ENCODE measurements at places on chromosomes 12 and 14.

DNA sequence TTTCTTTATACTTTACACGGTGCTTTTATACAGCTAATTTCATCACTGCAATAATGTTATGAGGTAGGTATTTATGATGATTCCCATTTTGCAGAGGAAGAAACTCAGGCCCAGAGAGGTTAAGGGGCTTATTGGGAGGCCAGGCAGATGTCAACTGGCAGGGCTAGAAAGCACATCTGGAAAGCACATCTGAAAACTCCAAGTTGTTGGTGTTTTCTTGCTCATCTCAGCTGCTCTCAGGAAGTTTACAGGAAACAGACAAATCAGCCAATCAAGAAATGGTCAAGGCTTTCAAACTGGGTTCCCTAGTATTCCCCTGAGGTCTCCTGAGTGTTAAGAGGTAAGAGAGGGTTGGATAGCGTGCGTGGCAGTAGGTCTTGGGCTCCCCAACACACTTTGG lies 124.1 kb upstream of the MED13L start:
- DNase-seq: no peak

DNA sequence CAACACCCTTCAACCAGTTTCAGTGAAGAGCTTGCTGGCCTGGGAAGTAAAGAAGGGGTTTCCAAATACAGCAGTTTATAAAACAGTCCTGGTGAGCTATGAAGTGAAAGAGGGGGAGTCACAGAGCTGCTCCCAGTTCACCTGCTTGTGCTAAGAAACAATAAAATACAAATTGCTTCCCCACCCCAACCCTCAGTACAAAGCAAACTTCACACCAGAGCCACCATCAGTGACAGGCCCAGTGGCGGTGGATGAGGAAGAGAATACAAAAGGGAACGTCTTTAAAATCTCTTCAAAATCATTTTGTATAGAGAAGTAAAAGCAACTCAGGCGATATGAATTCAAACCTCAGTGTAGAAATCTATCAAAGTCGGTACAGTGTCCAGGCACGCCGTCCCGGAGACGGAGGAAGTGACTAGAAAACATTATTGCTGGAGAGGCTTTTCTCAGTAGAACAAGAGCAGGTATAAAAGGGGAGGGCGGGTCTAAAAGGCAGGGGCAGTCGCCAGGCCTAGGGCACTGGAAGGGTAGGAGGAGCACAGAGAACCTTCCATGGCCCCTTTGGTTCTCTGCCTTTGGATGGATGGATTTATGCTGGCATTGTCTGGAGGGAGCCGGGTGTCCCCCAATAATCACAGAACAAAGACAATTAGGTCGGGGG lies 10.5 kb upstream of the RPLP0 start:
- no peak for DNase-seq

- DNase-seq: no peak
These were observed 124.0 kb upstream of the NCOR2 start for GRCh38 chr12:124691429-124691828.

DNA sequence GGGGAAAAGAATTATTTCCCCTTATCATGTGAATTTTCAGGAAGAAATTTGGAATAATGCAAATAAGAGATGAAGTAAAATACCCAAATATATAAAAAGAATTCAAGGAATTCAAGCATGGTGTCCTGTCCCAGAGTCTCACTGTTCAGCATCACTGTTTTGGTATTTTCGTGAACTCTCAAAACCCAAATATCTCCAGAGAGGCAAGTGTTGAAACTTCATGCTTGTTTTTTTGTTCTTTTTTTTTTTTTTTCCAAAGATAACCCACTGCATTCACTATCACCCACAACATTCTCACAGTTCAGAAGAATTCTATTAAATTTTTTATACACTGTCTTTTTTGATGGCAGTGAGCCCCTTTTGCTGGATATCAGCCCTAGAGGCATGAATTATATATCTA lies 354.9 kb downstream of the DIO2 start:
- DNase-seq: no peak

DNA sequence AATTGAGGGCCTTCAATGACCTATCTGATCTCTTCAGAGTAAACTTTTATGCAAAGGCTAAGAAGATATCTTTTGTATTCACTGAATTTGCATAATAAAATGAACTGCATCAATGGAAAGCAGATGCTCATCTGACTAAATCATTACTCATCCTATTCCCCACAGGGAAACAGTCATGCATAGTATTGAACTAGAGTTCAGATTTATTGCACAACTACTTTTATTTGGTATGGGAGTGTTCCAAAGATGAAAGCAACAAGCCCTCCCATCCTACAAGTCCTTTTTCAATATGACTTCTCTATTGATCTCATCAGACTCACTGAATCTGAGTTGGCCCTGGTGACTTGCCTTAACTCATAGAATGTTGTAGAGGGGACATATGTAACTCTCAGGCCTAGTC lies 159.8 kb downstream of the KITLG start:
- DNase-seq: no peak

DNA sequence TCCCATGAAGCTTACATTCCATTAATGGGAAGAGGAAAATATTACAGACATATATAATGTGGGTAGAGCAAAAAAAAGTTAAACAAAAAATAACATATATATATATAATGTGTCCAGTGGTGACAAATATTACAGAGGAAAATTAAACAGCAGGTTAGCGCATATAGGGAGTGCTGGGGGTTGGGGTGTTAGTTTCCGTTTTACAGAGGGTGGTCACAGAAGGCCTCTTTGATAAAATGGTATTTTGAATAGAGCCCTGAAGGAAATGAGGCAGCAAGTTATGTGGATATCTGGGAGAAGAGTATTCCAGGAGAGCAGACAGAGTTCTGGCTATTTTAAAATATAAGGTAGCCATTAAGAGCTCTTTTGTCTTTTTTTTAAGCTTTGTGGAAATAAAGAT lies 73.2 kb downstream of the DCAF5 start:
- DNase-seq: no peak

- no peak for DNase-seq
These were observed at the start of gene ERP27 for GRCh38 chr12:14938301-14938700. Gene ERP27, minus strand, starts transcription at chr12:14938537. Its CDS starts 29 bp downstream, at chr12:14938508.

DNA sequence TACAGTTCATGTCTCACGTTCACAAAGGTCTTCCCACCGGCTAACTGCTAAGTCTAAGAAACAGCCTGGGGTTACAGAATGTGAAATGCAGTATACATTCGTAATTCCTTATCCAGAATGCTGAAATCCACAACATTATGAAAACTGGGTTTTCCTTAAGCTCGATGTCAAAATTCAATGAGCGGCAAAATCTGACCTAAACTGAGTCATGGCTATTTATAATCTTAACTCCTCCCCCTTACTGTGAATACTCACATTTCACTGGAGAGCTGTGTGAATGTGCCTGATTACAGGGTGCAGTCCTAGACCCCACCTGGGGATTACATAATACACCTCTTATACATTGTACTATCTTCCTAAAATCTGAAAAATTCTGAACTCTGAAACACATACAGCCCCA lies 35.3 kb downstream of the STX2 start:
- no peak for DNase-seq

DNA sequence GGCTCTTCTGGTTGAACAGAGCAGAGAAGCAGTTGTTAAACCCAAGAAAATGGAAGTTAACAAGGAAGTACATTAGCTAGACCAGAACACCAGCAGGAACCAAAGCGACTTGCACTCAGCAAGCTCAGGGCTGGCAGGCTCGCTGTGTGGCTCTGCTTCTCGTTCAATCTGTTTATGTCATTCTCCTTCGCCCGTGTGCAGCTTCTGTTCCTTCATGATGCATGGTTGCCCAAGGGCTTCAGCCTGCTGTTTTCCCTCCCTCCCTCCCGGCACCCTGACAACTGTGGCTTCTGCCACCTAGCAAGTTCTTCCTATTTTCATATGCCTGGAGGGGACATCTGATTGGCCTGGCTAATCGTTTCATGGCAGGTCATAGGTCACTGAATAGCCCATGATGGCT lies 25.3 kb downstream of the PIGH start:
- no peak for DNase-seq

DNA sequence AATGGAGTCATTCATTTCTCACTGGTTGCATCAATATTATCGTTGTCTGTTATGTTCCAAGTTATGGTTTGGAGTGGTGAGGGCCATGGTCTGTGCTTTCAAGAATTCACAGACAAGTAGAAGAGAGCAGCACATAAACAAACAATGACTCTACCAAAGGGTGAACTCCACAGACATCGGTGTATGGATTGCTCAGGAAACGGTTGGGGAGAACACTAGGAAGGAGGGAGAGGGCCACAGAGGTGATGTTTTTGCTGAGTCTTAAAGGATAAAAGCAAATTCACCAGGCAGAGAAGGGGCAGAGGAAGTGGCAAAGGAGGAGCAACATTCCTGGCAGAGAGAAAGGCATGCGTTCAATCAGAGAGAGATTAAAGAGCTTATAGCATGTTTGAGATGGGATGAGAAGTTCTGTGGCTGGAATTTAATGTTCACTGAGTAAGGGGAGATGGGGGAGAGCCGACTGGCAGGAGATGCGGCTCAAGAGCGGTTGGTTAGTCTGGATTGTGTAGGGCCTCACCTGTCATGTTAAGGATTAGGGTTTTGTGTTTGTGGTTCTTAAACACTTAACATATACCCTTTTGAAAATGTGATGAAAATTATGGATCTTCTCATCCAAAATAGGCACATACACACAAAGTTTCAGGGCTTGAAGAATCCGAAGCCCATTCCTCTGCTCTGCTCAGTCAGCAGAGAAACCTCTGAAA lies 42.3 kb upstream of the FRMD6 start:
- DNase-seq: no peak

- peak; percentile 31 for DNase-seq
These were observed 2.4 kb upstream of the TNS2 start for GRCh38 chr12:53047221-53048032.

- no peak for DNase-seq
These were observed 77.0 kb upstream of the ESRRB start for GRCh38 chr14:76298896-76299295.

- no peak for DNase-seq
These were observed 37.1 kb downstream of the USP15 start for GRCh38 chr12:62297321-62297720.

- DNase-seq: no peak
These were observed 153.1 kb downstream of the ALG10B start for GRCh38 chr12:38469715-38470114.

- DNase-seq: peak; percentile 85
These were observed 28.7 kb downstream of the NKX2-8 start for GRCh38 chr14:36553656-36554260.

- no peak for DNase-seq
These were observed 143.8 kb upstream of the DAAM1 start for GRCh38 chr14:59044707-59045106.

DNA sequence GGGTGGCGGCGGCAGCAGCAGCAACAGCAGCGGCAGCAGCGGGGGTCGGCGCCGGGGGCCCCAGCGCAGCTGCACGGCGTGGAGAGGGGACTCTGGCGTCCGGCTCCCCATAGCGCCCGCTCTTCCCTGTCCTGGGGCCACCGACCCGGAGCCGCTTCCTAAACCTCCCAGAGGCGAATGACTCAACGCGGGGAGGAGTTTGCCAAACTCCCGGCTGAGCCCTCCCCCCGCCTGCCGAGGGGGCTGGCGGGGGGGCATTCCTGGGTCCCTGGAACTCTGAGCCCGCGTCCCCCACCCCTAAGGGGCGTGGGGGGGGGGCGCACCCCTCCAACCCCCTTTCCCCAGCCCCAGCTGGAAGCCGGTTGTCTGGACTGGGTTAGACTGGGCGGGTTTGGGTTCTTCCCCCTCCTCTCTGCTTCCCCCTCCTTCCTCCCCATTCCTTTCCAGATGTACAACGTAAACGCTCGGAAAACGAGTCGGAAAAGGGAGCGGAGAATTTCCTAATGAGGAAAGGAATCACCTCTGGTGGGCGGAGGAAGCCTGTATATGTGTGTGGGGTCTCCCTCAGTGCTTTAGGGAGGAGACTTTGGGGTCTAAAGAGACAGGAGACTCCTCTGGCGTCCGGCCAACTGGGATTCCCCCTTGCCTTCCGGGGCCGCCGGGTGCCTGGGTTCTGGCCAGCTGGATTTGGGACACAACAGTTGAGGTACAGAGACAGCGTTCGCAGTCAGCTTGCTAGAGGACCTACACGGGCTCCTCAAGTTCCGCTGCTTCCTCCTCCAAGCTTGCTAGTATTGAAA lies at the start of gene ITGA5:
ITGA5 (minus strand) TSS at position 179 of the 800 bp plus-strand sequence; CDS start at position 111, 68 bp downstream.
- DNase-seq: no peak

DNA sequence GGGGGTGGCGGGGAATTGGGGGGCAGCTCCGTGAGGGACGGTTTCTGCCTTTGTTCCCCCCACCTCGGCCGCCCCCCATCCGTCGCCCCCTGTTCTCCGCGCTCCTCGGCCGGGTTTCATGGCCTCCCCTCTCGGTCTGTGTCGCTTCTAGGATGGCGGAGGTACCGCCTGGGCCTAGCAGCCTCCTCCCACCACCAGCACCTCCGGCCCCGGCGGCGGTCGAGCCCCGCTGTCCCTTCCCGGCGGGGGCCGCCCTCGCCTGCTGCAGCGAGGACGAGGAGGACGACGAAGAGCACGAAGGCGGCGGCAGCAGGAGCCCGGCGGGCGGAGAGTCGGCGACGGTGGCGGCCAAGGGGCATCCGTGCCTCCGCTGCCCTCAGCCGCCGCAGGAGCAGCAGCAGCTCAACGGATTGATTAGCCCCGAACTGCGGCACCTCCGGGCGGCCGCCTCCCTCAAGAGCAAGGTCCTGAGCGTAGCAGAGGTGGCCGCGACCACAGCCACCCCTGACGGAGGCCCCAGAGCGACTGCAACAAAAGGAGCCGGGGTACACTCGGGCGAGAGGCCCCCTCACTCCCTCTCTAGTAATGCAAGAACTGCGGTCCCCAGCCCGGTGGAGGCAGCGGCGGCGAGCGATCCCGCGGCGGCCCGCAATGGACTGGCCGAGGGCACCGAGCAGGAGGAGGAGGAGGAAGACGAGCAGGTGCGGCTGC lies 575 bp downstream of the NAA30 start:
- DNase-seq: no peak

DNA sequence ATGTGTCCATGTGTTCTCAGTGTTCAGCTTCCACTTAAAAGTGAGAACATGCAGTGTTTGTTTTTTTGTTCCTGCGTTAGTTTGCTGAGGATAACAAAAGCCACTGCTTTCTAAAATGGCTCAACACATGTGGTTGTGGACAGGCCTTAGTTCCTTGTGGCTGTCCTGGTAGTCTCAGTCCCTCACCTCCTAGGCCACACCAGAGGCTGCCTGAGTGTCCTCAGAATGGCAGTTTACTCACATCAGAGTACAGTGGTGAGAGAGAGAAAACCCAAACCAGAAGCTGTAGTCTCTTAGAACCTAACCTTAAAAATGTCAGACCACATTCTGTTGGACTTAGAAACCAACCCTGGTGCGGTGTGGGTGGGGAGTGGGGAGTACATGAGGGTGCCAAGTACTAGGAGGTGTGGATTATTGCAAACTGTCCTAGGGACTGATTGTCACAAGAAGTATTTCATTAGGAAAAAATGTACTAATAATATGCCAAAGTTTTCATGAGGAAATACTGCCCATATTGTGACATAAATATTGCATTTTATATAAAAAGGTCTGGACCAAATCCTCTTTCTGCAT lies 30.4 kb downstream of the NPAS3 start:
- DNase-seq: no peak

- DNase-seq: peak; percentile 49
These were observed 56.1 kb upstream of the DYRK2 start for GRCh38 chr12:67592228-67593011.

Data from NCI-H2107 (cell line).